ENCODE measurements at places on chromosomes 7 and 10.

DNA sequence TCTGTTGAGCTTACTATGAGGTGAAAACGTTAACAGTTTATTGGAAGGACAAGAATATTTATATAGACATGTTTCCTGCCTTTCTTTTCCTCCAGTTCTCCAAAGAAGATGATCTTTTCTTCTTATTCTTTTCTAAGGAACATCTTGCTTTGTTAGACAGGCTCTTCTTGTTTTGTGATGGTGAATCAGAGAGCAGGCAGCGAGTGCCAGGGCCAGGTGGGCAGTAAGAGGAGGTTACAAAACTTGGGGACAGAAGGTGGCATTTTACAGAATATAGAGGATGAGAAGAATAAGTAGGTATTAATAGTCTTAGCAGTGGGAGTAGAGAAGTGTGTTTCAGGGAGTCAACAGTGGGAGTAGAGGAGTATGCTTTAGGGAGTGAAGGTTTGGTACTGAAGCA, 223.6 kb downstream of the ARL4A start:
- DNase-seq = no peak

- no peak for DNase-seq
These were observed 5.8 kb upstream of the PDCD4 start for GRCh38 chr10:110865809-110866482.

- DNase-seq = no peak
These were observed 731.2 kb upstream of the IGFBP3 start for GRCh38 chr7:46652317-46652716.

DNA sequence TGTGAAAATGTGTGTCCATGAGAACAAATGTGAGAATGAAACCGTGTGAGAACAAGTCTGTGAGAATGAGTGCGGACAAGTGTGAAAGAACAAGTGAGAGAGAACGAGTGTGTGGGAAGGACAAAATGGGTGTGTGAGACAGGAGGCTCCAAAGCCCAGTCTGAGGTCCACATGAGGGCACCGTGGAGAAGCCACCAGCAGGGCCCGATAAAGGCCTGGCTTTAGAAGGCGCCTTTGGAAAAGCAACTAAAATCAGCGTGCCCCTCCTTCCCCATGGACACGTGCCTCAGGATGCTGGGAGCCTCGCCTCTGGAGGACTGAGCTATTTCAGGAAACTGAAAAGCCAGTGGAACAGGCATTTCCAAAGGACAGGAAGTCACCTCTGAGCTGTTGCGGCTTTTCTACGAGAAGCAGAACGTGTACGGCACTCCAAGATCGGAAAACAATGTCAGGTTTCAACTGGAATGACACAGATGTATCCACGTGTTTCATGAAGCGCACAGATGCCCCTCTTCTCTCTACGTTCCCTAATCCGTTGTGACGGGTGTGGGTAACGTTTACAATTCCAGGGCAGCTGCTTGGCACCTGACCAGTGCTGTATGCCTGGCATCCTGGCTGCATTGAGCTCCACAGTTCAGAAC, 46.4 kb downstream of the ESYT2 start:
- DNase-seq = no peak

GRCh38 chr10:49418328-49418727, 22.4 kb upstream of the DRGX start:
- DNase-seq = no peak

DNA sequence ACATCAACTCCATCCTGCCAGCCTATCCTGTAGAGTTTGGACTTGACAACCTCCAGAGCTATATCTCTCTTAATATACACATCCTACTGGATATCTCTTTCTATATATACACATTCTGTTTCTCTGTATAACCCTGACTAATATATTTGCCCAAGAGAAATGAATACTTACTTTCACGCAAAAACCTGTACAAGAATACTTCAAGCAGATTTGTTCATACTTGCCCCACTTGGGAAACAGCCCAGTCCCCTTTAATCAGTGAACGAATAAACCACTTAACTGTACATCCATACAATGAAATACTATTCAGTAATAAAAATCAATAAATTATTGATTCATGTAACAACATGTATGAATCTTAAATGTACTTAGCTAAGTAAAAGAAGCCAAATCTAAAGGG, 251.1 kb upstream of the PHYHIPL start:
- no peak for DNase-seq

DNA sequence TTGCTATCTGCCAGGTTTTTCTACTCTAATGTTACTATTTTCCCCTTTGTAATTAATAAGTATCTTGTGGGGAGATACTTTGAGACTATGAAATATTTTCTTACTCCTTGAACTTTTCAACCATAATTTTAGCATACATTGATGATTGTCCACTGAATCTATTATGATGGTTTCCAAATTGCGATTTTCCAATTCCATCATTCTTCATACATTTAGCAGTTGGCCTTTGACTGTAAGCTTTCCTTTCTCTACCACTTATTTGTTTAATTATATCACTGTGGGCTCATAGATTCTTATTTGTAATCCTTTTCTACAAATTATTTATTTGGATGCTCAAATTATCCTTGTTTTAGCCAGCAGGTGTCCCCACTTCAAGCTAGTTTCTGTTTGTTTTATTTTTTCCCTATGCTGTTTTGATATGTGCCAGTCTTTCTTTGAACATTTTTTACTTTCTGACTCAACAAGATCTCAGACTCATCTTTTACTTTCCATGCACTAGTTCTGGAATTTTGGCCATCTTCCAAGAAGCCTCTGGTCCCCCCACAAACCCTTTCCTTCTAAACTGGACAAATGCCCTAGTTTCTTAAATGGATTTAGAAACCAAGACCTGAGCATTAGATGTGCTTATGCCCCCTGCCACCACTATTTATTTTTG, 11.4 kb upstream of the MRPS16 start:
- no peak for DNase-seq

- DNase-seq = no peak
These were observed 116.6 kb upstream of the SAMD8 start for GRCh38 chr10:74994854-74995253.

- DNase-seq = no peak
These were observed 438.5 kb downstream of the GRID1 start for GRCh38 chr10:85927952-85928665.

DNA sequence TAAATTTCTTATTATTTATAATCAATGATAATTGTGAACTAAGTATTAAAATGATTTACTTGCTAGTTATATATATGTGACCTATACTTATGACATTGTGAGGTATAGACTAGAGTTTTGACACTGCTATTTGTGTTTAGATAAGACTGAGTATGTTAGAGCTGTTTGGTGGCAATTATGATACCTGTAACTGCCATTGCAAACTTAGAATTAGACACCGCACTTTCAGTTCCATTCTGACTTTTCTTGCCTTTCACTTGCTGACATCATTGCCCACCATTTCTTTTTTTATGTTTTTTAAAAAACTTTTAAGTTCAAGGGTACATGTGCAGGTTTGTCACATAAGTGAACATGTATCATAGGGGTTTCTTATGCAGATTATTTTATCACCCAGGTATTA, 214.5 kb downstream of the MBL2 start:
- DNase-seq = no peak

GRCh38 chr10:111116762-111117445, 40.1 kb downstream of the ADRA2A start:
- no peak for DNase-seq

GRCh38 chr7:30887464-30887872, 24.2 kb upstream of the AQP1 start:
- no peak for DNase-seq

DNA sequence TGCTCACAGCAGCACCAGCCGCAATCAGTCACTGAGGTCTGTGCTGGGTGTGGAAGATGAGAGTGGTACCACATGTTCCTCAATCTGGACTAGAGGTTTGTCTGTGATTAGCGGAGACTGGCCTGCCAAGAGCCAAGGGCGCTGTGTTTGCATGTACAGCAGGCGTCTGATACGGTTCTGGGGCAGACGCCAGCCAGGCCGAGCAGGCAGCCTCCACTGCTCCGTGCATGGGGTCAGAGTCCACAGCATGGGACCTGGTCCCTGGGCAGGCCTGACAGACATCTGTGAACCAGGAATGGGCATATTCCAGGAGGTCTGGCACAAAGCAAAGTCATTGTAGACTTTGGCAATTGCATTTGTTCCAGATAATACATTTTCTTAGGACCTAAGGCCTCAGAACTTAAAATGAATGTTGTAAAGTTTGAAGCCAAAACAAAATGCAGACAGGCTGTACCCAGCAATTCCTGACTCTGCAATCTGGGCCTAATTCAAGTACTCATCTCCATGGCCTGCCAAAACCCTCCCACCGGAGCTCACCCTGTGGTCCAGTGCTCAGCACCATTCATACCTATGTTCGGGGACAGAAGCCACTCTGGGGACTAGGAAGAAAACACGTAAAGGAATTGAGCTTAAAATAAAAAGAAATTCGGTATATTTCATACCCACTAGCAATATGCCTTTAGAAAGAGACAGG, 50.0 kb upstream of the FAM20C start:
- no peak for DNase-seq

GRCh38 chr7:115910541-115911164, 119.9 kb downstream of the TFEC start:
- DNase-seq = no peak

- no peak for DNase-seq
These were observed 4.5 kb downstream of the PRDX3 start for GRCh38 chr10:119174109-119174508.

GRCh38 chr10:21195252-21195651, 298.1 kb upstream of the NEBL start:
- DNase-seq = no peak

DNA sequence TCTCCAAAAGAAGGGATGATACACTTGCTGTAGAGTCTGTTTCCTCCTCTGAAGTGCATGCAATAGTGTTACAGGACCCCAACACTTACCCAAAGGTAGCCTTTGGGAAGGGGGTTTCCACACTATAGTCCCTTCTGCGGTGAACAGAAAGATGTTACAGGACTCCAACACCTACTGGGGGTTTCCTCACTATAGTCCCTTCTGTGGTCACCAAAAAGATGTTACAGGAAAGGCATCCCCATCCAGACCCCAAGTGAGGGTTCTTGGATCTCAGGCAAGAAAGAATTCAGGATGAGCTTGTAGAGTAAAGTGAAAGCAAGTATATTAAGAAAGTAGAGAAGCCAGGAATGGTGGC, 69.2 kb upstream of the PIK3CG start:
- no peak for DNase-seq

DNA sequence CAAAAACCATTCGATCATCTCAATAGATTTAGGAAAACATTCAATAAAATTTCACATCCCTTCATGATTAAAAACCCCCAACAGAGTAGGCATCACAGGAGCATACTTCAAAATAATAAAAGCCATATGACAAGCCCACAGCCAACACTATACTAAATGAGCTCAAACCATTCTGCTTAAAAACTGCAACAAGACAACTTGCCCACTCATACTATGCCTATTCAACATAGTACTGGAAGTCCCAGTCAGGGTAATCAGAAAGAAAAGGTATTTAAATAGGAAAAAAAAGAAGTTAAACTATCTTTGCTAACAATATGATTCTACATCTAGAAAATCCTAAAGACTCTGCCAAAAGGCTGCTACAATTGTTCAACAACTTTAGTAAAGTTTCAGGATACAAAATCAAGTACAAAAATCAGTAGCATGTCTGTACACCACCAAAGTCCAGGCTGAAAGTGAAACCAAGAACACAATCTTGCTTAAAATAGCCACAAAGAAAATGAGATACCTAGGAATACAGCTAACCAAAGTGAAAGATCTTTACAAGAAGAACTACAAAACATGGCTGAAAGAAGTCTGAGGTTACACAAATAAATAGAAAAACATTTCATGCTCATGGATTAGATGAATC, 882.6 kb downstream of the GRM8 start:
- DNase-seq = no peak

DNA sequence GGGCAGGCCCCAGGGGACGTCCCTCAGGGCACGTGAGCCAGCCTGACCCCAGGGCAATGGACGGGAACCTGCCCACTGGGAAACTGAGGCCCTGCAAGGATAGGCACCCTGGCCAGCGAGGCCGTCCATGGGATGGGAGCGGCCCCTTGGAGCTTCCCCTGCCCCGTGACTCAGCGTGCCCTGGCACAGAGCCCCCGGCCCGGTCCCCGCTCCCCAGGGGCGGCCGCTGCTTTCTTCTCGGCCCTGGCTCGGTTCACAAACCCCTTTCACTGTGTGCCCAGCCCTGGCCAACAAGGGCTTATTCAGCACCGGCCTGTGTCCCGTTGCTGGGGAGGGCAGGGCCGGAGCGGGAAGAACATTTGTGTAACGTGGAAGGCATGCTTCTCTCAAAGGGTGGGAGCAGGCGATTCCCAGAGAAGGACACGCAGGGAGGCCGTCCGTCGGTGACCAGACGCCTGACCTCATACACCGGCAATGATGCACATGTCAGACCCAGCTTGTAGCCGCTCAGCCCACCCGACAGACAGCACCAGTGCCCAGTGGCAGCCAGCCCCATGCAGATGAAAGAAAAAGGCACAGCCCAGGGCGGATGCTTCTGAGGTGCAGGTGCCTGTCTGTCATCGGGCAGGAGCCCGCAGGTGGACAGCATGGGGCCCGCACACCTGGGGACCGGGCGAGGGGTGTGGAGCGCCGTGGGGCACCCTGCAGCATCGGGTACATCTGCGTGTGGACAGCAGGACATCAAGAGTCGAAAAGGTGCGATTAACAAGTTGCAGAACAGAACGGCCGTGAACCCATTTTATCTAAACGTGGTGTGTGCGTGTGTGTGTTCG, 94.5 kb downstream of the PDGFA start:
- DNase-seq = no peak

DNA sequence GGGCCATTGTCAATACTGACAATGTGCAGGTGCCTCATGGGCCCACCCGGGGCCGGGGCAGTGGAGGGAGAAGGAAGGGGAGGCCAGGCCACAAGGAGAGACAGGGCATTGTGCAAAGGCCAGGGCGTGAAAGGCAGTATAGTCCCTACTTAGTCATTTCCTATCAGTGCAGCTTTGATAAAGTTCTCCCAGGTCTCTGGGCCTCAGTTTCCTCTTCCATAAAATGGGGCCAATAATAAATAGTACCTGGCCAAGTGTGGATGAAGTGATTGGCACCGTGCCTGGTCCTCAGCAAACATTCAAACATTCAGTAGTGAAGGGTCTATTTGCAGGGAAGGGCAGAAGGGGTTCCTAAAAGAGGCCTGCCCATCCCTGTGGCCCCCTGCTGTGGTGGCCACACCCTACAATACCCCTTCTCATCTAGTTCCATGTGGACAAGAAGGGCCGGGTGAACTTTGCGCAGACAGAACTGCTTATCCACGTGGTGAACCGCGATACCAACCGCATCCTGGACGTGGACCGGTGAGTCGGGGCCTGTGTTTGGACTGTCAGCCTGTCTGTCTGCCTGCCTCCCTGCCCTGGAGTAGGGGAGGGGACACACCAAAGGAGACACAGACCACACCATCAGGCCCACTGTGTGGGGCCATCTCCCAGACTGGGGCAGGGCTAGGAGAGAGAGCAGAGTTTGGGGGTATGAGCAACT, 36.9 kb upstream of the VSIR start:
- DNase-seq = no peak

GRCh38 chr10:118259288-118259906, 82.7 kb downstream of the FAM204A start:
- no peak for DNase-seq

All from activated T-cell treated with anti-CD3 and anti-CD28 coated beads, Interleukin-2, amount 50 U/mL, for 1 hour (primary cell).